ENCODE measurements at places on chromosomes 13 and 19. TPM values are rescaled to one million over a fixed set of nuclear protein-coding genes. Genes with fewer than 3 reads are reported as not detected.

The KANK3 gene
- 0.64 TPM for total RNA-seq

The NCAN gene
- total RNA-seq = not detected

The IZUMO2 gene
- total RNA-seq = not detected

The KIR2DL3 gene
- not detected for total RNA-seq

The ZNF723 gene
- not detected for total RNA-seq
